HT1080 (cell line): ENCODE measurements at places on chromosomes 4 and X. TPM values are rescaled to one million over a fixed set of nuclear protein-coding genes. Genes with fewer than 3 reads are reported as not detected.
A peak's percentile ranks its signal among the peaks of the same experiment; 100 is the strongest.

GRCh38 chrX:9462456-9462855, 2.4 kb upstream of the TBL1X start:
- no peak for DNase-seq

DNA sequence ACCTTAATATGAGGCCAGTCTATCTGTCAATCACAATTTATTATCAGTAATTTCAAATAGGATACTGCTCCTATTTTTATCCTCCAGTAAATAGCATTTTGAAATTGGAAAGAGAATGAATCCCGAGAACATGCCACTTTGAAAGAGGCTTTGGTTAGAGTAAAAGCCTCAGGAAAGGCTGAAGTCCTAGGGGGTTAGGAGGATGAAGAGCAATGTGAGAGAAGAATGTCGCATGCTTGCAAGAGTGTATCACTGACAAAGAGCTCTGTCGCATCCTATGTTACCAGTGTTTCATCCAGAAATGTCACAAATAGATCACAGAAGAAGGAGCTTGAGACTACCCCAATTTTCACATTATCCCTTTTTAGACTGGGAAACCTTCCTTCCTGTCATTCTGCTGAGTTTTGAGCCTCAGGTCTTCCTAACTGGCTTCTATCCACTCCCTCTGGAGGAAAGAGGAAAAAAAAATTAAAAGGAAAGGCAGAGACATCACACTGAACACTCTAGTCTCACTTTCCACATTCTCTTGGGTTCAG, 39.8 kb downstream of the GPM6A start:
- DNase-seq, result no peak

- no peak for DNase-seq
Observed at GRCh38 chrX:51862920-51863319, 30.5 kb upstream of the MAGED1 start.

GRCh38 chr4:19683426-19683825, 568.3 kb upstream of the SLIT2 start:
- DNase-seq, result no peak

DNA sequence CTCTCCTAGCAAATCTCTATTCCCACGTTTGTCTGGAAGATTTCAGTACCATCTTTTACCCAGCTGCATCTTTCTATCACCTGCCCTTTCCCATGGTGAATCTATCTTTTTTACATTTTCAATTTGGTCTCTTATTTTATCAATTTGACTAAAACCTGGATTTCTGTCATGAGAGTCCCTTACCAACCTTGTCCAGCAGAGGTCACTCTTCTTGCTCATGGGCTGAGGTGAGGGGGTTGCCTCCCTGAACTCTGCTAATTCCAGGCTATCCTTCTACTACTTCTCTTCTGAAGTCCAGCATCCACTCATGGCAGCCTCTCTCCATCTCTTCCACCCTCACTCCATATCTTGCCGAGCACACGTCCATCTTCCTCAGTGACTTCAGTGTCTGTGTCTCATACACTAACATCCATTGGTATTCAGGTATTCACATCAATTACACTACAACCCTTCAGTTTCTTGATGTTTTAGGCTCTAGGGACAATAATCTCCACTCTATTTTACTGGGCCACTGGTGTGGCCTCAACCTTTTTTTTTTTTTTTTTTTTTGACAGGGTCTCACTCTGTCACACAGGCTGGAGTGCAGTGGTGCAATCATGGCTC, 17.8 kb upstream of the ZNF827 start:
- peak; percentile 26 for DNase-seq

GRCh38 chr4:15781427-15782095, 3.4 kb downstream of the CD38 start:
- no peak for DNase-seq

NPNT gene
- not detected in 2 replicates for total RNA-seq

TKTL1 gene
- not detected in 2 replicates for total RNA-seq

- DNase-seq, result peak; percentile 80
Observed at GRCh38 chrX:155334486-155335336, at the start of gene CLIC2. TSS of gene CLIC2 (minus strand) at chrX:155334614. CDS start at chrX:155334427, 187 bp downstream.

RGN gene
- total RNA-seq, result not detected in 2 replicates

DNA sequence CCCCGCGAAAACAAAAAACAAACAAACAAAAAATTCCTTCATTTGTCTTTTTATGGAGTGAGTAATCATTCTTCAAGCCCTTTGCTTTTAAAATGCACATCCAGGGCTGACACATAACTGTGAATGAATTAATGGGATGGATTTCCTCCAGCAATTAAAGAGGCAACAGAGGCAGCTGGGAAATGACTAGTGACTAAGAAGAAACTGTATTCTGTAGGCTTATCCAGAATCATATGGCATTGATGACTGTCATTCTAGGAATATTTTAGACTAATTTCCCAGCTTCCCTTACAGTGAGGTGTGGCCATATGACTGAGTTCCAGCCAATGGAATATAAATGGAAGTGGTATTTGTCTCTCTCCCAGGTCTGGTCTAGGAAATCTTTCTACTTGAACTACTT, 46.8 kb upstream of the PDE5A start:
- DNase-seq, result no peak

- no peak for DNase-seq
Observed at GRCh38 chrX:55867708-55868107, 150.2 kb downstream of the RRAGB start.

- DNase-seq, result peak; percentile 0
Observed at GRCh38 chrX:133674726-133675470, 259.6 kb upstream of the GPC4 start.

RAI2 gene
- total RNA-seq, result not detected in 2 replicates

USO1 gene
- 60.8 and 68.3 TPM in 2 replicates for total RNA-seq

BEX3 gene
- 198 and 210 TPM in 2 replicates for total RNA-seq

SUPT20HL2 gene
- not detected in 2 replicates for total RNA-seq

DNA sequence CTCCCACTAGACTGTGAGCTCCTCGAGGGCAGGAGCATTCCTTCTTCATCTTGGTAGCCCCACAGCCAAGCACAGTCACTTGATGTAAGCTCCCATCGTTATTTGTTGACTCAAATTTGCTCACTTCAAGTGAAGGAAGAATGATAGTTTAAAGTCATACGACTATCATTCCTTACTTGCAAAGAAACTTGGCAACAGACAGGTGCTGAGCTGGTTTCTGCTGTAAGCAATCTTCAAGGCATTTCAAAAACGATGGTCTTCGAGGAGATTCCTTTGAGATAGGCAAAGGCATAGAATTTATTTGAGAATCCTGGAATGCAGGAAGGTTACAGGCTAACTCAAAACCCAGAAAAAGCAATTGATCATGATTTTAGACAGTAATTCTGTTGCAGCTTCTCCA, 64.8 kb downstream of the QDPR start:
- DNase-seq, result no peak

TKTL2 gene
- total RNA-seq, result not detected in 2 replicates

DNA sequence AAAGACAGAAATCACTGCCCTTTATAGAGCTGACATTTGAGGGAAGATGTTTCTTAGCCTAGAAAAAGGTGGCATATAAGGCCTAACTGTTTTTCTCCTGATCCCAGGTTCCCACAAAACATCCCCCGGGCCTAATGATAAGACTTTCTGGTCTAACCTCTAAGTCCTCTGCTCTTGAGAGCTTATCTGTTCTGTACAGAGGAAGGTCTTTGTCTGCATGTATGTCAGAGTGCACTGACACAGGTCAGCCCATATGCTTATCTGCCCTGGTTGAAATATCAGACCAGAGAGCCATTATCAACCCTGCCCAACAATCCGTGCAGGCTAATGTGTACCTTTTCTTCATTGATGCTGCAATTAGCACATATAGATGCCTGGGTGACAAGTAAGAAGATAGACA, 76.2 kb downstream of the ARHGEF9 start:
- no peak for DNase-seq
